ENCODE measurements at places on chromosomes 16 and 17.

GRCh38 chr17:1012823-1013728 lies 16.1 kb downstream of the TIMM22 start:
- DNase-seq = no peak

GRCh38 chr17:41413353-41413957 lies 10.9 kb downstream of the KRT37 start:
- no peak for DNase-seq

DNA sequence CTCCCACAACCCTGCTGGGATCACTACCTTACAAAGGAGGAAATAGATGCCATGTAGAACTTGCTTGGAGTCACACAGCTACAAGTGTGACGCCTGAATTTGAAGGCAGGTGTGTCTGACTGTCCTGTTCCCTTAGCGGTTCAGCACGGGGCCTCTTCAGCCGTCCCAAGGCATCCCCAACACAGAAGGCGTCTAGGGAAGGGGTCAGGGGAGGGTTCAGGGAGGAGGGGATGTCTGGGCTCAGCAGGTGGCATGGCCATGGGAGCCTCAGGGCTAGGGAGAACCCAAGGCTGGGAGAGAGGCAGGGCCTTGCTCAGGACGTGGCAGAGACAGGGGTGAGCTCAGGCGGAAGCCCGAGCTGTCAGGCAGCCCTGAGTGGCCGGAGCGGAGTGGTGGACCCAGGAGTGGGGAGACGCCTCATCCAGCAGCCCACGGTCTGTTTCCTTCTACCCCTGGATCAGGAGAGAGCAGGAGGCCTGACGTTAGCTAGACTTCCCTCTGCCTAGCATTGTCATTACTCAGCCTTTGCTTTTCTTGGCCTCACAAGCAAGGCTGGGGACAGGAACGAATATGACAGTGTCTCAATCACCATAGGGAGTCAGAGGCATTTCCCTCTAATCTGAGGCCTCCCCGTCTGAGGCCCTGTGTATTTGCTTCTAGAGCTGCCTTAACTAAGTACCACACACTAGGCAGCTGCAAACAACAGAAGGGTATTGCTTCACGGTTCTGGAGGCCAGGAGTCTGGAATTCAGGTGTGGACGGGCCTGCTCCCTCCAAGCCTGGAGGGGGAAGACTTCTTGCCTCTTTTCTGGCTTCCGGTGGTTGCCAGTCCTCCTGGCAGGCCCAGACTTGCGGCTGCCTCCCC lies 31.3 kb upstream of the ANKRD40CL start:
- no peak for DNase-seq

- no peak for DNase-seq
These were observed 7.2 kb downstream of the MRPL27 start for GRCh38 chr17:50365649-50366393.

- peak; percentile 39 for DNase-seq
These were observed 765 bp downstream of the MYO18A start for GRCh38 chr17:29179232-29180033.

- no peak for DNase-seq
These were observed 1.4 kb downstream of the MMD start for GRCh38 chr17:55420067-55420775.

- no peak for DNase-seq
These were observed 2.2 kb upstream of the TOX3 start for GRCh38 chr16:52549011-52549692.

DNA sequence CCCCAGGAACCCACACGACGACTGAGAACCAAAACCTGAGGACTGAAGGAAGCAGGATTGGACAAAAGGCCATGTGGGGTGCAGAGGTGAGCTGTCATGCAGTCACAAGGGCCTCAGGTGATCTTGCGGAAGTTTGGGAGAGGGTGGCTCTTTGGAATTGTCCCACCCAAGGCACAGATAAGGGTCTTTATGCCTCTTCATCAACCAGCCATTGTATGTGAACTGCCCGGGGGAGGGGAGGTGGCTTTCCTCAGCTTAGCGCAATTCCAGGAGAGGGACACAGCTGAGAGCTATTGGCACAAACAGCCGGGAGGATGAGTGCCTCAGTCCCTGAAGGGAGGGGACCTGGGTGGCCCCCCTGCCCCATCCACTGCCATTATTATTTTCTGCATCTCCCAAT lies 55.1 kb upstream of the PHOSPHO1 start:
- no peak for DNase-seq

DNA sequence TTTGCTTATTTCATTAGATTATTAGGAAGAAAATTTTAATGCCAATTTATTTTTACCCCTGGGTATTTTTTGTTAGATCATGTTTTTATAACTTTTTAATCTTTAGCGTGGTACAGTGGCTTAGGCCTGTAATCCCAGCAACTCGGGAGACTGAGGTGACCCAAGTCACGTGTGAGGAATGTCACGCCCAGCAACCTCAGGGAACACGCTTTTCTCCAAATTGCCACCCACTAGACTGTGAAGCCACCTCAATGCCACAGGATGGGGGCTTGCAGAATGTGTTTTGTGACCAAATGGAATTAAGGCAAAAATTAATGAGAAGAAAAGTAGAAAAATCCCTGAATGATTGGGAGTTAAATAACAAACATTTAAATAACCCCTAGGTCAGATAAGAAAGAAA lies 141.8 kb downstream of the LAT start:
- DNase-seq = no peak

DNA sequence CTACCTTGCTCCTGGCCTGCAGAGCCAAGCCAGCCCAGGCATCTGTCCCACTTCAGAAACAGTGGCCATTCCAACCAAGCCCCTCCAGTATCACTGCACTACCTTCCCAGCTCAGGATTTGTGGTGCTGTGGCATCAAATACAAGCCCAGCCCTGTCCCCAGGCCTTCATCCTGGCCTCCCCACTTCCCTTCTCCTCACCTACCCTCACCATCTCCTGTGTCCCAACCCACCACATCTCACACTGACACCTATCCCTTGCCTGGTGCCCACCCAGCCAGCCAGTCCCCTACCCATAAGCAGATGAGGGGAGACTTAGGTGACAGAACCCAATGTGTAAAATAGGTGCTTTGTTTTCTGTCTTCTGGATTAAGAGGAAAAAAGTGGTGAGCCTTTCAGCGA lies 66.0 kb upstream of the CDH5 start:
- no peak for DNase-seq

DNA sequence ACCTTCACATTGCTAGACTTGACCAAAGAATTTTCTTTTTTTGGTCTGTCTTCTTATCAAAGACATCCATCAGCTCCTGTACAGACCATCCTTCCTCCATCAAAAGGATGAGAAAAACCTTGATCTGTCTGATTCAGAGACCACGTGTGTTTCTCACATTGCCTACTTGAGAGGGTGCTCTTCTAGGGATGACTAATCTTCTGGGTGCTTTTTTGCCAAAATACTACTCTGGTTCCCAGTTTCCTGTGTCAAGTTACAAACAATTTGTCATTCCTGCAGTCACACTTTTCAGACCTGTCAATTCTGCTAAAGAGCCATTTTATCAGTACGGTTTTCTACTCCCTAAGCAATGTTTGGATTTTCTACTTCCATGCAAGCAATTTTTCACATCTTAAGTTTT lies 492.2 kb downstream of the CDH11 start:
- no peak for DNase-seq

DNA sequence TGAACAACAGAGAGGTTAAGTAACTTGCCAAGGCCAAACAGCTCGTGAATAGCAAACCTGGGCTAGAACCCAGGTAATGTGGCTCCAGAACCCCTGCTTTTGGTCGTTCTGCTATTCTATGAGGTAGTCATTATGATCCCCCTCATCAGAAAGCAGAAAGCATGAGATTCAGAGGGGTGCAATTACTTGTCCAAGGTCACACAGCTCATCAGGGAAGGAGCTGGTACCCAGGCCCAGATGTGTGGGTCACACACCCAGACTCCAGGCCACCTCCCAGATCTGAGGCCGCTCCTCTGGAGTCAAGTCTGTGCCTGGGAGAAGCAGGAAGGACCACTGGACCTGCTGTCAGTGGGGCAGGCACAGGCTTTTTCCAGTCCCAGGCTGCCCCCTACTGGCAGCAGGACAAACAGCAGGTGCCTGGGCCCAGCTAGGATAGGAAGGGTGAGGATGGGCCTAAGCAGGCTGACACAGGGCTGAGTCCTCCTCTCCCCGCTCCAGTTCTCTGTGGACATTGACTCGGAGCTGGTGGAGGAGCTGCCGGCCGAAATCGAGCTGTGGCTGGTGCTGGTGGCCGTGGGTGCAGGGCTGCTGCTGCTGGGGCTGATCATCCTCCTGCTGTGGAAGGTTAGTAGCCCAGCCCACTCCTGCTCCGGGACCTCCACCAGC lies 7.8 kb upstream of the PDK2 start:
- peak; percentile 54 for DNase-seq

DNA sequence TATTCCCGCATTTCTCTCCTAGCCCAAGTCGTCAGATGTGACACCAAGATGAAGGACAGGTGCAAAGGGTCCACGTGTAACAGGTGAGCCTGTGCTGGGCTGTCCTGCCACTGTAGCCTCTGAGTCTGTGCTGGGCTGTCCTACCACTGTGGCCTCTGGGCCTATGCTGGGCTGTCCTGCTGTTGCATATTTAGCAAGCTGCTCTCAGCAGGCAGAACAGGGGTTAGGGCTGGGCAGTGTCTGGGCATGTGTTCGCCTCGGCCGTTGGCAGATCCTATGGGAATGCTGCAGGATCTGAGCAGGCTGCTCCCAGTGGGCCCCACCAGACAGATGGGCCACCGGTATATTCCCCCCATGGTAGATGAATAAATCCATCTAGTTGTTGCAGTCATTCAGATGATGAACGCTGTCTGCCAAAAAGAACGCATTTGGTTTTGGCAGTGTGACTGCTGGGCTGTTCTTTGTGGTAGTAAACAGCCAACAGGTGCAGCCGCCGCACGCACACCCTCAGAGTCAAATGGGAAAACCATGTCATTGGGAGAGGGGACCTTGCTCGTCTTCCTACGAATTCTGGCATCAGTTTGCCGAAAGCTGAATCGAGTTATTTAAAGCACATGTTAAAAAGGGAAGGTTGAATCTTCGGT lies 49.2 kb downstream of the CRISPLD2 start:
- no peak for DNase-seq

GRCh38 chr16:20850981-20851380 lies 44.7 kb downstream of the REXO5 start:
- DNase-seq = no peak

DNA sequence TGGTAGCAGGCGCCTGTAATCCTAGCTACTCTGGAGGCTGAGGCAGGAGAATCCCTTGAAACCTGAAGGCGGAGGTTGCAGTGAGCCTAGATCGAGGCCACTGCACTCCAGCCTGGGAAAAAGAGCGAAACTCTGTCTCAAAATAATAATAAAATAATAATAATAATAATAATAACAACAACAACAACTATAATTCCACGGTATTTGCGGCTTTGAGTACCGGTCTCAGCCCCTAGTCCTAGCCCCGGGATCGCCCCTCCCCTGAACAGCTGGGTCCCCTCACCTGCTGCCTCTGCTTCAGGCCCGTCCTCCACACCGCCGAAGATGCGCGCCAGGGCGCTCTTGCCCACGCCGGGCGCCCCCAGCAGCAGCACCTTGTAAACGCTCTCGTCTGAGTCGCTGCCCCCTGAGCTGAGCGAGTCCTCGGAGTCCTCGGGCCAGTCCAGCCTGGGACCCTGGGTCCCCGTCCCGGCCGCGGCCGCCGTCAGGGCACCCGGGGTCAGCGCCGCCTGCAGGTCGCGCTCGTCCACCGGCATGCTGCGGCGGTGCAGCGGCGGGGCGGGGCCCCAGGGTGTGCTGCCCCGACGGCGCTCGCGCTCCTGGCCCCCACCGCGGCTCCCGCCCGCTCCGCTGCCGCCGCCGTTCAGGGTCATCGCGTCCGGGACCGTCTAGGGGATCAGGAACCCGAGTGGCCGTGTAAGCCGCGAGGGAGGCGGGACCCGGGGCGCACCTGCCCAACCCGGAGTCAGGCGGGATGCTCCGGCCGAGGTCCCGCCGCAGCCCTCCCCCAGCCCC lies 611 bp downstream of the RRAD start:
- DNase-seq = no peak

- no peak for DNase-seq
These were observed 13.7 kb upstream of the PRKCB start for GRCh38 chr16:23821875-23822688.

- peak; percentile 32 for DNase-seq
These were observed 51.6 kb upstream of the LYRM9 start for GRCh38 chr17:27944546-27945332.

DNA sequence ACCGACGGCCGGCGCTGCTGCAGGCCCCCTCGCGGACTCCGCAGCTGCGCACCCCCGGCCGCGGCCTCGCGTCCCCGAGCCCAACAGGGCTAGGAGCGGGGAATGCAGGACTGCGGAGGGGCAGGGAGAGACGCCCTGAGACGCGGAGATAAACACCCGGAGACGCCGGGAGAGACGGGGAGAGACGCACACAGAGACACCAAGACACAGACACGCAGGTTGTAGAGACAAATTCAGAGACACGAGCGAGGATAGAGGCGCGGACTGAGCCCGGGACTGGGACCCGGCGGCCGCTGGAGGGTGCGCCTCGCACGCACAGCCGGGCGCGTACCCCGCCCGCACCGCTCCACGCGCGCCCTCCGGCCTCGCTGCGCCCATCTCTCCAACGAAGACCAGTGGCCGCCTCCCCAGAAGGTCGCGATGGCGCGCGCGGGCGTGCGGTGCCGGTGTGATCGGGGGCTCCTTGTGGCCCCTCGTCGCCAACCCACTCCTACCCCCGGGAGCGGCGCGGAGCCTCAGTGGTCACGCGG lies 902 bp downstream of the STAC2 start:
- DNase-seq = no peak

GRCh38 chr16:52298769-52299168 lies 248.2 kb downstream of the TOX3 start:
- DNase-seq = no peak

DNA sequence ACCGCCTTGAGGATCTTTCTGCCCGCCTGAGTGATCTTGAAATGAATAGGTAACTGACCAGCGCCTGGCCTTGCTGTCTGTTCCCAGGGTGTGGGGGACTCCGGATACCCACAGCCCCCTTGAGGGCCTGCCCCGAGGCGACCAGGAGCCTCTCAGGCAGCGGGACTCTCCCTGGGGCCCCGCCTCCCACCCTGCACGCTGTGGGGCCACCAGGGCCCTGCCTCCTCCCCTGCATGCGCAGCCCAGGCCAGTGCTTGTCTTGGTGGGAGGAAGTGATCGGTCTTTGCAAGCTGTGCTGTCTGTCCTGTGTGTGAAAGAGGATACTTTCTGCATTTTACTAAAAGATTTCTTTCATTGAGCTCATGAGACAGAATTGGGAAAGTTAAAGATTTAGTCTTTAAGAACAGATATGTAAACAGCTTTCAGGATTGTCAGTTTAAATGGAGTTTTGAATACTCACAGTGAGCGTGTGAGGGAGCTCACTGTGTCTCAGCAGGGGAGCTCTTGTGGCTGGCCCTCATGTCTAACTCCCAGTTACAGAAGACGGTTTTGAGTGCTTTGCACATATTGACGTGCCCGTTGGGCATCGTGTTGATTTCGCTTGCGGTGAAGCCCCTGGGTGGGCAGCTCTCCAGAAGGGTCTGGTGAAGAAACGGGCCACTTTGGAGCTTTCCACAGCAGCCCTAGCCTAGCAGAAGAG lies 36.1 kb upstream of the CAPN15 start:
- DNase-seq = no peak

GRCh38 chr17:50139950-50140885 lies 10.3 kb upstream of the SAMD14 start:
- peak; percentile 68 for DNase-seq

- DNase-seq = no peak
These were observed 12.2 kb downstream of the ZNF75A start for GRCh38 chr16:3317315-3317999.

- no peak for DNase-seq
These were observed 121.9 kb downstream of the CDYL2 start for GRCh38 chr16:80682421-80683070.

Data from NCI-H526 treated with DMSO at 0.1 percent for 48 hours (cell line).